ENCODE measurements at places on chromosomes 16 and 17. TPM values are rescaled to one million over a fixed set of nuclear protein-coding genes. Genes with fewer than 3 reads are reported as not detected.

- no peak for DNase-seq
These were observed 2.3 kb downstream of the TRPV3 start for GRCh38 chr17:3555189-3555796.

The RAMP2 gene
- not detected for total RNA-seq

DNA sequence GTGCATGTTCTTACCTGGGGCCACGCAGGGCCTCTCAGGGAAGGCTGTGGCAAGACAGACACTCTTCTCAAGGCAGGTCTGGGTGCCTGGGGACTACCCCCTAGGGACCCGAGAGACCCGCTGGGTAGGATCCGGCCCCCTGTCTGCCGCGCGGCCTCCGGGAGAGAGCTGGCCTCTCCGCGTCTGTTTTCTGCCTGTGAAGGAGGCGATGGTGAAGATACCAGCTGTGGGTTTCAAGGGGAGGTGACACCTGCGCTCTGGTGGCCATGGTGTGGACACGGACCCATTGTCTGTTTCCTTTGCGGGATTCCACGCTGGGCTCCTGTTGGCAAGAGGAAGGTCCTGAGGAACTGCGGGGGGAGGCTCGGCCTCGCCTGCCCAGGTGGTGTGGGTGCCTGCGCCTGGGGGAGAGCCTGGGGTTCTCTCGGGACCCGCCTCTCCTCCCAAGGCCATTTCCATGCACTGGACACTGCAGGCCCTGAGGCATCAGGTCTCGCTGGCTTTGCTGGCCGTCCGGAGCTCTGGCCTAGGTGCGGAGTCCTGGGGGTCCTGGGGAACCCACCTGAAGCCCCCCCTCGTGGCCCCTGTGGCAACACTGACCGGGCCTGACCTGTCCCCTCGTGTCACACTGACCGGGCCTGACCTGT is 12.2 kb upstream of the METRNL start:
- no peak for DNase-seq

GRCh38 chr17:75774991-75775668 is 9.5 kb upstream of the UNK start:
- DNase-seq: peak; percentile 42

GRCh38 chr17:1720856-1721386 is 3.6 kb upstream of the WDR81 start:
- DNase-seq: peak; percentile 63

GRCh38 chr17:18323007-18323406 is 7.9 kb downstream of the SMCR8 start:
- DNase-seq: peak; percentile 34

DNA sequence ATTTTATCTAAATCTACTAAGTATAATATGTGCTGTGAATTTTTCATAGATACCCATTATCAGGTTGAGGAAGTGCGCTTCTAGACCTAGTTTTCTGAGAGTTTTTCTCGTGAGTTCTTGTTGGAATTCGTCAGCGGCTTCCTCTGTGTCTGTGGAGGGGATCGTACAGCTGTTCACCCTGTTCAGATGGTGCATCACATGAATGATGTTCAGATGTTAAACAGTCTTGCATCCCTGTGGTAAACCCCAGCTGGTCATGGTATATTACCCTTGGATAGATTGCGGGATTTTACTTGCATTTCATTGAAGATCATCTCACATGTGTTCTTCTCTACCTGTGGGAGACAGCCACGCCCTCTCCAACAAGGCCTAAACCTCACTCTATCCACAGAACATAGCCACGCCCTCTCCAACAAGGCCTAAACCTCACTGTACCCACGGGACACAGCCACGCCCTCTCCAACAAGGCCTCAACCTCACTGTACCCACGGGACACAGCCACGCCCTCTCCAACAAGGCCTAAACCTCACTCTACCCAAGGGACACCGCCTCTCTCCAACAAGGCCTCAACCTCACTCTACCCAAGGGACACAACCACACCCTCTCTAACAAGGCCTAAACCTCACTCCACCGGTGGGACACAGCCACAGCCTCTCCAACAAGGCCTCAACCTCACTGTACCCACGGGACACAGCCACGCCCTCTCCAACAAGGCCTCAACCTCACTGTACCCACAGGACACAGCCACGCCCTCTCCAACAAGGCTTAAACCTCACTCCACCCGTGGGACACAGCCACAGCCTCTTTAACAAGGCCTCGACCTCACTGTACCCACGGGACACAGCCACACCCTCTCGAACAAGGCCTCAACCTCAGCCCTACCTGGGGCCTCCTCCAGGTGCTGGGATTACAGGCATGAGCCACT is 180.2 kb upstream of the CHMP6 start:
- no peak for DNase-seq

DNA sequence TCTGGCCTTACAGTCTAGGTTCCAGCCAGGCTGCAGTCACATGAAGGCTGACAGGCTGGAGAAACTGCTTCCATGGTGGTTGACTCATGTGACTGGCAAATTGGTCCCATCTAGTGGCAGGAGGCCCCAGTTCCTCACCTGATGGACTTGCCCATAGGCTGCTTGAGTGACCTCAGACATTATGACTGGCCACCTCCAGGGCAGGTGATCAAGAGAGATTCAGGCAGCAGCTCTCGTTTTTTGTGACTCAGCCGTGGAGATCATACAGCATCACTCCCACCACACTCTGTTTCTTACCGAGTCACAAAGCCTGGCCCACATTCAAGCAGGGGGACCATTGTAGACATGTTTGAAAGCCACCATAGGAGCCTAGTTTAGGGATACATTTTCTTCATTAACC is 34.5 kb downstream of the SIAH1 start:
- no peak for DNase-seq

The PRSS33 gene
- total RNA-seq: not detected

DNA sequence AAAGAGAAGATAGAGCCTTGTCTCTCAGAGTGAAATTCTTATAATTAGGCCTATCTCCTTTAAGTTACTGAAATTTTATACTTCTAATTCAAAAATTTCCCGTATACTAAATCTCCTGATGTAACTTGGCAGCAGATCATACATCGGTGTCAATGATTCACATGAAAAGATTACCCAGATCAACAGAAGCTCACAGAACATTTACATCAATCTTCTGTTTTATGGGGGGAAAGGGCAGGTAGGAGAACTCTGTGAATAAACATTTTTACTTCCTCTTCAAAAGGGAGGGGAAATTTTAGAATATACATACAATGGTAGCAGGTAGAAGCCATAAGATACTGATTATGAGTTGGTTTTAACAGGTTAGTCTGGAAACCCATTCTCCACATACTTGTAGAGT is 43.1 kb downstream of the PHLPP2 start:
- DNase-seq: no peak

DNA sequence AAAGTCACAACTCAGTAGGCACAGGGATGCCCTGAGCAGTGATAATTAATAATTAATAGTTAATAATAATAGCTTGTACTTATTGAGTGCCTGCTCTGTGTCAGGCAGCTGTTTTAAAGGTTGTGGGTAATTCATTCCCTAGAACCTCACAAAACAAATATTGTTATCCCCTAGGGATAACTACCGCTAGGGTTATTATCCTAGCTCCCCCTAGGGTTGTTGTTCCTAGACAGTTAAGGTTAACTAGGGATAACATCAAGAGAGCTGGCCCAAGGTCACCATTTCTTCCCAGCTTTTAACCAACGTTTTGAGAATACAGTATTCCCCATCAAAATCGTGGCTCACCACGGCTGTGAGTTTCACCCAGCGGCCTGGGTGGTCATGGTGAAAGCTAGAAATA is 180.1 kb downstream of the PRKCB start:
- DNase-seq: no peak

GRCh38 chr17:75843577-75844529 is at the start of gene UNC13D:
Gene UNC13D, minus strand, starts transcription at chr17:75844404. Its CDS starts 67 bp downstream, at chr17:75844337.
- no peak for DNase-seq

DNA sequence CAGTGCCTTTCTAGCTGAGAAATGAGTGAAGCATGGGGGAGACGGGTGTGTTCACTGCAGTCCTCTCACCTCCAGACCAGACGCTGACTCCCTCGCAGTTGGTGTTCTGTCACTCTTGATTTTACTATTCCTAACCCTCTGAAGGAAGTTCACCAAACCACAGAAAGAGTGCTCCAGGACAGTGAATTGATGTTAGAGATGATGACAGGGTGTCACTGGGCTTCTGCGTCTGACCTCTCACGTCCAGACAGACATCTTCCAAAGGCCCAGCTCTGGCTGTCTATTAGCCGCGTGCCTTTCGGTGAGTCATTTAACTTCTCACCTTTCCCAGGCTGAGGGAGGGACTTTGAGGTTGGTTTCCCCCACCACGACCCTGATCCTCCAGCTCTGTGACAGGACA is 8.2 kb downstream of the CRAMP1 start:
- DNase-seq: no peak

The ABCA8 gene
- not detected for total RNA-seq

DNA sequence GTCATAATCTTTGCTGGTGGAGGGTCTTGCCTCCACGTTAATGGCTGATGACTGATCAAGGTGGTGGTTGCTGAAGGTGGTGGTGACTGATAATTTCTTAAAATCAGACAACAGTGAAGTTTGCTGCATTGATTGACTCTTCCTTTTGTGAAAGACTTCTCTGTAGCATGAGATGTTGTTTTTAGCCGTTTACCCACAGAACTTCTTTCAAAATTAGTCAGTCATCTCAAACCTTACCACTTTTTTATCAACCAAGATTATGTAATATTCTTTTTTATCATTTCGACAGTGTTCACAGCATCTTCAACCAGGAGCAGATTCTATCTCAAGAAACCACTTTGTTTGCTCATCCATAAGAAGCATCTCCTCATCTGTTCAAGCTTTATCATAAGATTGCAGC is 5.9 kb downstream of the UQCRC2 start:
- DNase-seq: no peak

DNA sequence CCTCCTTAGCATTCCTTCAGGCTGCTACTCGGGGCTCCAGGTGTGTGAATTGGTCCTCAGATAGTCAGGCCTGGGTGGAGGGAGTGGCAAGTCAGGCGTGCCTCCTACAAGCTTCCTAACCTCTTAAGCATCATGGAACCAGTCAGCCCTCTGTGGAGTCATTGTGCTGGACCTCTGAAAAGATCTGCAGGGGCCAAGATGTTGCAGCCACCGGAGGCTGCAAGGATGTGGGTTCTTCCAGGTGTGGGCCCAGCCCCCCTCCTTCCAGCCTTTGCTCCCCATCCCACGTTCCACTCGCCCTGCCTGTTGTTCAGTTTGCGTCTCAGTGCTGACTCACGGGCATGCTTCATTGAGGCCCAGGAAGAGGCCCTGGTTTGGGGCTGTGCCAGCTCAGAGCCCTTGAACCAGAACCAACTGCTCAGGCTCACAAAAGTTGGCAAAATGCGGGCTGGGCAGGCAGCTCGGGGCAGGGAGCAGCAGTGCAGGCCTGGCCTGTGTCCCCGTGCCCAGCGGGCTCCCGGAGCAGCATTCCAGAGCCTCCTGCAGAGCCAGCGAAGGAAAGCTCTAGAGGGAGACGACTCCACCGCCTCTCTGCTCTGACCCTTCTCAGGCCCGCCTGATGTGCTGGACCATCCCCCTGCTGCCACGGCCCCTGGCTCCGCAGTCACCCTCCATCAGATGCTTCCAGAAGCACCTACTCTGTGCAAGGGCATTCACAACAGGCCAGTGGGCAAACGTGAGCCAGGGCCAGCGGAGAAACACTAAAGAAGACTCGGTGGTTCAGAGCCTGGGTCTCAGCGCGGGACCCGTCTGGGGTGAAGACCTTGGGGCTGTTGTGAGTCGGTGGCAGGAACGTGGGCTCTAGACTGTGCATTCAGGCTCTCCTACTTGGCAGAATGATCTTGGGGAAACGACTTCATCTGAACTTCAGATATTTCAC is 7.5 kb downstream of the LDHD start:
- peak; percentile 94 for DNase-seq

- DNase-seq: no peak
These were observed 117.3 kb downstream of the IRX5 start for GRCh38 chr16:55047903-55048497.

The ATP2A1 gene
- total RNA-seq: 0.48 TPM

The RHBDL1 gene
- total RNA-seq: 0.11 TPM

The CCL1 gene
- not detected for total RNA-seq

The LGALS9C gene
- not detected for total RNA-seq

The PIPOX gene
- not detected for total RNA-seq

DNA sequence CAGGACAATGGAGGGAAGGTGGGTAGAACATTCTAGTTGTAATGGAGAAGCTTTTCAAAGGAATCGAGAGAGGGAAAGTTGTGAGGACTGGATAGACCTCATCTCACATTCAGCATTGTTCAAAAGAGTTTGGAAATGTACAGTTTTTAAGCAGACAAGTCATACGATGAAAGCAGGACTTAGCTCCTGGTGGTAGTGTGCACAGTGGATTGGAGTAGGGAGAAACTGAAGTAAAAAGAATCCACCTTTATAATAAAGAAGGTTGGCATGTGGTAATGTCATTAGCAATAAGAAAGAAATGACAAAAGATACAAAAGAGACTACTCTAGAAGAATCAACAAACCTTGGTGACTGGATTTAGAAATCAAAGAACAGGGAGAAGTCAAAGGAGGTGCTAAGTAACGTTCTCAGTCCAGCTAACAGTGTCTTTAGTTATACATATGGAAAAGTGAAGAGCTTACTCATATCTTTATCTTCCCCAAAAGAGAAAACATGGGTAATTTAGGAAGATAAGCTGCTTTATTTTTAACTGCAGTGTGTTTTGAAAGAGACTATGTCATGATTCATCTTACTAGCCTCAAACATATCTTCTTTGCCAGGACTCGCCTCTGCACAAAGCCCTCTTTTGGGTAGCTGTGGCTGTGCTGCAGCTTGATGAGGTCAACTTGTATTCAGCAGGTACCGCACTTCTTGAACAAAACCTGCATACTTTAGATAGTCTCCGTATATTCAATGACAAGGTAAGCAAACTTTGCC is 18.7 kb upstream of the EVI2A start:
- peak; percentile 73 for DNase-seq

The ASB16 gene
- not detected for total RNA-seq

The POLG2 gene
- total RNA-seq: 8.3 TPM

The TNS4 gene
- 0.24 TPM for total RNA-seq

GRCh38 chr16:84742641-84743092 is 42.9 kb downstream of the USP10 start:
- no peak for DNase-seq

GRCh38 chr16:83040174-83040573 is 413.4 kb downstream of the CDH13 start:
- DNase-seq: peak; percentile 67

- DNase-seq: no peak
These were observed 301.4 kb downstream of the CA10 start for GRCh38 chr17:51857052-51857597.

The CES4A gene
- not detected for total RNA-seq

DNA sequence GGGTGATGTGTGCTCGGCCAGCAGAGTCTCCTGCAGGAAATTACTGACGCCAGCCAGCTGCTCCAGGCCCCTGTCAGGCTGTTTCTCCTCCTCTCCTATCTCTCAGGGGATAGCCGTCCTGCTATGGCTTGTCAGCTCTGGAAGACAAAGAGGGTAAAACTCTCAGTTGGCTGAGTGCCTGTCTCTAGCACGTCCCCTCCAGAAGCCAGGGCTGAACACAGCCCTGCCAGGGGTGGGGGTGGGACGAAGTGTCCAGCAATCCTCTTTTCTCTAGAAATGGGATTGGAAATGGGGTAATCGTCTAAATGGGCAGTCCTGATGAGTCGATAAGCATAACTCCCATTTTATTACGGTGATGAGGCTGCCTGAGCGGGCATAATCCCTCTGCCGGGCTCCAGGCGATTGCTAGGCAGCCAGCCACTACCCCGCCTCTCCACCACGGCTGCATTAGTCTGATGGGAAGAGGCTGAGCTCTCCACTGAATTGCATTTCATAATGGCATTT is 89.1 kb upstream of the GNAO1 start:
- DNase-seq: no peak
